ENCODE measurements at places on chromosomes 12 and 14.
A peak's percentile ranks its signal among the peaks of the same experiment; 100 is the strongest.

GRCh38 chr12:131867891-131868675 is 26.3 kb upstream of the ULK1 start:
- DNase-seq: no peak

GRCh38 chr12:103197725-103198388 is 240.4 kb downstream of the ASCL1 start:
- no peak for DNase-seq

GRCh38 chr14:78245238-78245637 is 75.1 kb downstream of the NRXN3 start:
- DNase-seq: no peak

- DNase-seq: peak; percentile 24
Measured at GRCh38 chr12:13074396-13075117, 28.9 kb downstream of the GSG1 start.

- DNase-seq: no peak
Measured at GRCh38 chr12:96814200-96814599, 92.9 kb upstream of the NEDD1 start.

GRCh38 chr14:93005838-93006237 is 82.9 kb downstream of the CHGA start:
- DNase-seq: no peak

- DNase-seq: no peak
Measured at GRCh38 chr12:32765906-32766305, 10.2 kb upstream of the YARS2 start.

- peak; percentile 41 for DNase-seq
Measured at GRCh38 chr12:10235761-10236631, 23.3 kb downstream of the GABARAPL1 start.

- peak; percentile 39 for DNase-seq
Measured at GRCh38 chr12:56129206-56129941, 1.3 kb downstream of the ESYT1 start.

- peak; percentile 78 for DNase-seq
Measured at GRCh38 chr14:96042248-96042930, 3.2 kb downstream of the C14orf132 start.

DNA sequence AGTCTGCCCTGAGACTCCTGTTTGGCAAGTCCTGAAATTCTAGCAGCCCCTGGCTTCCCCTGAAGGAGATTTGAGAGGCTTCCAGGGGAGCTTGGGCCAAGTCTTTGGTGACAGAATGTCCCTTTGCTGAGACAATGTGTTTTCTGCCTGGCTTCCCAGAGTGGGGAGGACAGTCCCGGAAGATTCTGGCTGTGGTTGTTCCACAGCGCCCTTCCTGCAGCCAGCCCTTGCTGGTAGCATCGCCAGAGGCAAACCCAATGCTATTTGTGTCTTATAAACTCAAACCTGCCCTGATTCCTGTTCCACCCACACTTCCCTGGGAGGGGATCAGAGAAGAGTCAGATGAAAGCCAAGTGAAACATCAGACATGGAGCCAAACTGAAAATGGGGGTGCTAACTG is 56.4 kb upstream of the OAS1 start:
- no peak for DNase-seq

- DNase-seq: no peak
Measured at GRCh38 chr14:30980980-30981379, 44.5 kb upstream of the AP4S1 start.

DNA sequence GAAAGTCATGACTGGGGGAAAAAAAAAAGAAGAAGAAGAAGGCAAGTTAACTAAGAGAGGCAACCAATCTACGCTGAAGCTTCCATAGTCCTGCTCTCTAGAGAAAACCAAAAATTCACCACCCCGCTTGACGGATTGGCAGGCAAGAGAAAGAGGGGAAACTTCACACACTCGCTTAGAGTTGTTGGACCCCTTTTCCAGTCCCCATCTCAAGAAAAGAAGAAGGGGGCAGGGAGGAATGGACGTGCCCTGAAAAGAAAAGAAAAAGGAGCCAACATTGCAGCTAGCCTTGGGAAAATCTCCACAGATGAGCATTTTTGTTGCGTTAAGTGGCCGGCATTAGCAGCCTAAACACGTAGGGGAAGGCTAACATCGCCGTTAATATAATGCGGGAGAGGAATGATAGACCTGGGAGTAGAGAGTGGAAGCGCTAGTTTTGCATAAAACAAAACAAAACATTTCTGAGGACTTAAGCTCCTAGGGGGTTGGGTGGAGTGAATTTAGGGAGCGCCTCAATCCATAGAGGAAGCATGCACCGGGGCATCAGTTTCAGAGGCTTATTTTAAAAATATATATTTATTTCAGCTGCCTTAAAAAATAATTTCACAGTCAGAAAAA is 11.3 kb upstream of the FOXG1 start:
- no peak for DNase-seq

DNA sequence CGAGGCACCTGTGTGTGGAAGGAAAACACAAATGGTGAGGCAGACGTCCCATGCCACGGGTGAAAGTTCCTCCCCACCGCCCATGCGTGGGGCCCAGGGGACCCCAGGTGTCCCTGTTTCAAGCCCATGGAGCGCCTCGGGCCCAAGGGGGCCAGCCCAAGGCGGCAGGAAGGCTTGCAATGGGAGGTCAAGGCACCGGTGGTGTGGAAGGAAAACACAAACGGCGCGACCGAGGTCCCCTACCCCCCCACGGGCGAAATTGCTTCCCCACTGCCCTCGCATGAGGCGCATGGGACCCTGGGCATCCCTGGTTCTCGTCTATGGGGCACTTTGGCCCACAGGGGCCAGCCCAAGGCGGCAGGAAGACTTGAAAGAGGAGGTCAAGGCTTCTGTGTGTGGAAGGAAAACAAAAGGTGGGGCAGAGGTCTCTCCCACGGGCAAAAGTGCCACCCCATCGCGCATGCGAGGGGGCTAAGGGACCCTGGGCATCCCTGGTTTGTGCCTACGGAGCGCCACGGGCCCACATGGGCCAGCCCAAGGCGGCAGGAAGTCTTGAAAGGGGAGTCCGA is 379.4 kb downstream of the ALG10 start:
- DNase-seq: no peak

- peak; percentile 66 for DNase-seq
Measured at GRCh38 chr14:75295491-75296345, 17.1 kb downstream of the FOS start.

- peak; percentile 68 for DNase-seq
Measured at GRCh38 chr14:70882776-70883492, 24.3 kb upstream of the PCNX1 start.

DNA sequence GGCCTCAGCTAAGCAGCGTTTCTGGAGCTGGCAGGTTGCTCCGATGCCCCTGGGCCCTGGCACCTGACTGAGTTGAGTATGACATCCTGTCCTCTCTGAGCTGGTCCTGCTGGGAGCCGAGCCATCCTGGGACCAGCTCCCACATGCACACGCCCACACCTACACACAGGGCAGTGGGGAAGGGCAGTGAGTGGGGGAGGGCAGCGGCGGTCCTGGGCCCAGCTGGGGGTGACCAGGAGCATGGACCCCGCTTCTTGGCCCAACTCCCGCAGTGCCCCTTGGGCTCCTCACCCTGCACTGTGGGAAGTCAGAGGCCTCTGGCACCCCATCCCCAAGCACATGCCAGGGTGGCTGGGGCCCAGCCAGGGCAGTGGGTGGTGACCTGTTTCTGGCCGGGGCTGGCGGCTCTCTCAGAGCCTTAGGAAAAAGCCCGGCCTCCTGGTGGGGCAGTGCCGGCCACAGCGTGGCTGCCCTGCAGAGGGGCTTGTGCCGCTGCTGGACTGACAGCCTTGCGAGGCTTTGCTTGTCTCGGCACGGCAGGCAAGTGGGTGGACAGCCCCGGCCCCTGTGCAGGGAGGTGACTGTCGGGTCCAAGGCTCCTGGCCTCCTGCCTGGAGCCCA is 5.9 kb upstream of the CRIP2 start:
- no peak for DNase-seq

GRCh38 chr12:84166812-84167211 is 745.8 kb downstream of the SLC6A15 start:
- DNase-seq: no peak

DNA sequence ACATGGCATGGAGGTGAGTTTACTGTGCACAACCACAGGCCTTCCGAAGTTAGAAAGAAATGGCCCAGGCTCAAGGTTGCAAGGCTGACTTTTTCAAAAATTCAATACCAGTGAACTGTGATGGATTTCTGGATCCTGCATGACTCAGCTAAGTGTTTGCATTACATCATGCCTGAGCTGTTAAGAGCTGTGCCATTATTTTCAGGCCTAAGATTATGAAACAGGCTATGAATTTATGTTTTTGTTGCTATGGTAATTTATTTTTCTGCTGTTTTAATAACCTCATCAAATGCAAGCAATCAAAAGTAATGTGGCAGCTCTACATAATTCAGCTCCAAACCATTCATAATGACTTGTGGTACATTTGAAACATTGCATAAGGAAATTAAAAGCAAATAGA is 457.7 kb upstream of the TMEM132C start:
- DNase-seq: peak; percentile 88

GRCh38 chr14:49970474-49971147 is 77.7 kb downstream of the ARF6 start:
- DNase-seq: peak; percentile 63

- no peak for DNase-seq
Measured at GRCh38 chr12:56034586-56035332, 7.0 kb upstream of the RPS26 start.

GRCh38 chr12:571795-572531 is 91.3 kb downstream of the NINJ2 start:
- no peak for DNase-seq

GRCh38 chr12:28759333-28759732 is 389.7 kb upstream of the FAR2 start:
- peak; percentile 12 for DNase-seq

GRCh38 chr14:47929334-47929733 is 253.9 kb upstream of the MDGA2 start:
- no peak for DNase-seq

GRCh38 chr12:28711421-28711820 is 437.7 kb upstream of the FAR2 start:
- DNase-seq: no peak

GRCh38 chr12:132129007-132129406 is 15.1 kb downstream of the DDX51 start:
- DNase-seq: no peak

- no peak for DNase-seq
Measured at GRCh38 chr12:121050725-121051124, 11.7 kb upstream of the OASL start.

- DNase-seq: no peak
Measured at GRCh38 chr14:100837805-100838350, 12.0 kb downstream of the MEG3 start.

DNA sequence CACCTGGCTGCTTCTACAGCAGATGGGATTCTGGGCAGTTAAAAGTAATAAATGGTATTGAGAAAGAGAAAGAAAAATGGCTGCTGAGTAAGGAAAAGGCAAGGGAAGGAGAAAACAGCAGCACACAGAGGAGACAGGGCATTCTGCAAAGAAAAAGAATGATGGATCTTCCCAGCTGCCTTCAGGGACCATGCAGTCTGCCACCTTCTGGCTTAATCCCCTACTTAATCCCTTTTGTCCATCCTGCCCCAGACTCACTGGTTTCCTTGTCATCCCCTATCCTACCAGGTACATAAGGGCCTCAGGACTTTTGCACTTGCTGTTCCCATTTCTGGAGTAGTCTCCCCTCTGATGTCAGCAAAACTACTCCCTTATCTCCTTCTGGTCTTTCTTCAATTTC is 107.6 kb downstream of the GAS2L3 start:
- DNase-seq: no peak

- DNase-seq: no peak
Measured at GRCh38 chr12:89846473-89847055, 137.9 kb upstream of the ATP2B1 start.

DNA sequence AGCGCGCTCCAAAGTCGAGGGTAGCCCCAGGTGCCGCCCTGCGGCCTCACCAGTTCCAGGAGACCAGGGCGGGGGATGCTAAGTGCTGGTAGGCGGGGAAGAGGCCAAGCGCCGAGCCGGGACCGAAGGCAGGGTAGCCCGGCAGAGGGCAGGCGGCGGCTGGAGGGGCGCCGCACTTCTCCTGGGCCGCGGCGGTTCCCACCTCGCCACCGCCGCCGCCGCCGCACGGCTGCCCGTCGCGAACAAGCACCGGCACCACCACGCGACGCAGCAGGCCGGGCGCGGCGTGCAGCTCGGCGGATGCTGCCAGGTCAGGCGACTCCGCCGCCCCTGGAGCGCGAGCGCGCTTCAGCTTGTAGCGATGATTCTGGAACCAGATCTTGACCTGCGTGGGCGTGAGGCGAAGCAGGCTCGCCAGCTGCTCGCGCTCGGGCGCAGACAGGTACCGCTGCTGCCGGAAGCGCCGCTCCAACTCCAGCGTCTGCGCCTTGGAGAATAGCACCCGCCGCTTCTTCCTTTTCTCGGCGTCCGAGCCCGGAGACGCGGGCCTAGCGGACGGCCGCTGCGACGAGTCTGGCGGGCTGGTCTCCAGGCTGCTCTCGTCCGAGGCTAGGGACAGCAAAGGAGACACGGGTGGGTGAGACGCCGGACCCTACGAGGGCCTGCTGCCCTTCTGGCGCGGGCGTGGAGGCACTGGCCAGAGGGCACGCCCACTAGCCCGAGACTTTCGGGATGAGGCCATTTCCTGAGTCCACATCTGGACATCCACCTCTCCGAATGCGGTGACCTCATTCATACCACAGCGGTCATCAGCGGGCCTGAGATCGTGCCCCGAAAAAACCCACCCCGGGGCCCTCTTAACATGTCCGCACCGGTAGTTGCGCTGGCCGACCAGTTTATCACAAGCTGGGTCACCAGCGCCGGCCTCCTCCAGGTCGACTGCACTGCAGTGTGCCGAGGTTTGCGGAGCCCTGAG is 1.3 kb downstream of the NKX2-8 start:
- DNase-seq: peak; percentile 24

DNA sequence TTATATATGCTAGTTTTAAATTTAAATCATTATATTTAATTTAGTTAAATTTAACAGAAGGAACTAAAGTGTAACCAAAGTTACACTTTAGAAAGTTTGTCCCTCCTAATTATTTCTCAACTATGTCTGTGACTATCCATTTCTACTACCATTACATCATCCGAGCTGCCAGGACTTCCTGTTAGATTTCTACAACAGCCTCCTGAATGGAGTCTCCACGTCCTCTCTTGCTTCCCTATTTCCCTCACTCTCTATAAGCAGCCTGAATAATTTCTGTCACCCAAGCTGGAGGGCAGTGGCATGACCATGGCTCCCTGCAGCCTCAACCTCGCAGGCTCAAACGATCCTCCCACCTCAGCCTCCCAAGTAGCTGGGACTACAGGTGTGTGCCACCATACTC is 84.1 kb downstream of the TTC7B start:
- no peak for DNase-seq

GRCh38 chr14:33964599-33965317 is 13.9 kb upstream of the EGLN3 start:
- DNase-seq: no peak

GRCh38 chr12:12278899-12279298 is 12.1 kb upstream of the LRP6 start:
- DNase-seq: peak; percentile 51

DNA sequence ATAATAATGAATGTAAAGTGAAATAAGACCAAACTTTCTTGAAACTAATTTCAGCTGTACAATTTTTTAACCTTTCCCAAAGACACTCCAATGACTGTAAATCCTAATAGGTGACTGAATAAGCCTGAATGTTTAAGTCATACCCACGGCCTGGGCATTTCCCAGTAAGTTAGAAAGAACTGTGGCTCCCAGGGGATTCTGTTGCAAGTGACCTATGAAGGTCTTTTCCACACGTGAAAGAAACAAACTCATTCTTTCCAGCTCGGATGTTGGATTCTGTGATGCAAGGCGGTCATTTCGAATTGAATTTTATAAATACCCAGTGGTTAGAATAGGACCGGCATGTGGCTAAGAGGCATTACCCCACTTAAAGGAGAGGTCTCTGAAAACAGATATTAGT is 1134.4 kb downstream of the GALC start:
- DNase-seq: no peak

Data from AG10803 (cell line).